ENCODE measurements at places on chromosomes 3 and 15. TPM values are rescaled to one million over a fixed set of nuclear protein-coding genes. Genes with fewer than 3 reads are reported as not detected.

DNA sequence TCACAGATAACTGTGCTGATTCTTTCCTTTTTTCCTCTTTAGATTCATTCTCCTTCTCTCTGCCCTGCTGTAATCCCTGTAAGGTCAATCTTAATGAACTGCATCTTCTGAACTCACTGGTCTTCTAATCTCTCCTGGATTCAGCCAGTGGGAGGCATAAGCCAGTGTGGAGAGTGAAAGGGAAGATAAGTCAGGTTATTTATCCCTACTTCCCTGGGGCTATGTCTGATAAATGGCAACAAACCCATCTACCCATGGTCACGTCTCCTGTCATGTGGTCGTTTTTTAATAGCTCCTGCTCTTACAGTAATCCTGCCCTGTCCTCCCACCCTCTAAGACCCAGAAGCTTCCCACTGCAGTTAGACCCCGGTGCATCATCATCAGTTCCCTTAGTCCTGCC, 199.6 kb upstream of the NAALADL2 start:
- no peak overlapping the region for H3K27ac ChIP-seq
- H3K36me3 ChIP-seq = no peaks in the 10 kb centered on the region
- no peaks in the 10 kb centered on the region for H3K27me3 ChIP-seq

- no peak for DNase-seq
- no peaks in the 10 kb centered on the region for H3K4me1 ChIP-seq
- H3K36me3 ChIP-seq = no peaks in the 10 kb centered on the region
- H3K4me3 ChIP-seq = no peak overlapping the region
- H3K27me3 ChIP-seq = no peaks in the 10 kb centered on the region
Measured at GRCh38 chr3:8578282-8578681, 66.3 kb downstream of the SSUH2 start.

Gene RFT1
- total RNA-seq = 46.2 TPM

Gene NPAP1
- not detected for total RNA-seq

DNA sequence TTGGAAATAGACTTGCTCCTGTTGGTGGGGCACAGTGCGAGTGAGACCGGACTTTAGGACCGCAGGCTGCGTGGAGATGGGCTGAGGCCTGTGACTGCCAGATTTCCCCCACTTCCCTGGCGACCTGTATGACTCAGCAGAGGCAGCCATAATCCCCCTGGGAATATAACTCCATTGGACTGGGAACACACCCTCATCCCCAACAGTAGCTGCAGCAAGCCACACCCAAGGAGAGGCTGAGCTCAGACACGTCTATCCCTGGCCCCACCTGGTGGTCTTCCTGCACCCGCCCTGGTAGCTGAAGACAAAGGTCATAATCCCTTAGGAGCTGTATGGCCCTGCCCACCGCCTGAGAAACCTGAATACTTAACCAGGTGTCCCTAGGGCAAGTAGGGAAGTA, 42.6 kb downstream of the DZIP1L start:
- H3K4me1 ChIP-seq = no peaks in the 10 kb centered on the region
- H3K27ac ChIP-seq = no peak overlapping the region
- no peaks in the 10 kb centered on the region for H3K36me3 ChIP-seq

Gene H1-8
- total RNA-seq = not detected
